ENCODE measurements at places on chromosomes 4 and X. TPM values are rescaled to one million over a fixed set of nuclear protein-coding genes. Genes with fewer than 3 reads are reported as not detected.

ETDB gene
- total RNA-seq, result not detected

TCEAL6 gene
- total RNA-seq, result not detected

FAM184B gene
- not detected for total RNA-seq

SYTL5 gene
- not detected for total RNA-seq

LAMTOR3 gene
- 38.9 TPM for total RNA-seq

FRMPD4 gene
- total RNA-seq, result 0.99 TPM

USP27X gene
- total RNA-seq, result 1.9 TPM

CLOCK gene
- 37.4 TPM for total RNA-seq

RBM46 gene
- total RNA-seq, result not detected

DNA sequence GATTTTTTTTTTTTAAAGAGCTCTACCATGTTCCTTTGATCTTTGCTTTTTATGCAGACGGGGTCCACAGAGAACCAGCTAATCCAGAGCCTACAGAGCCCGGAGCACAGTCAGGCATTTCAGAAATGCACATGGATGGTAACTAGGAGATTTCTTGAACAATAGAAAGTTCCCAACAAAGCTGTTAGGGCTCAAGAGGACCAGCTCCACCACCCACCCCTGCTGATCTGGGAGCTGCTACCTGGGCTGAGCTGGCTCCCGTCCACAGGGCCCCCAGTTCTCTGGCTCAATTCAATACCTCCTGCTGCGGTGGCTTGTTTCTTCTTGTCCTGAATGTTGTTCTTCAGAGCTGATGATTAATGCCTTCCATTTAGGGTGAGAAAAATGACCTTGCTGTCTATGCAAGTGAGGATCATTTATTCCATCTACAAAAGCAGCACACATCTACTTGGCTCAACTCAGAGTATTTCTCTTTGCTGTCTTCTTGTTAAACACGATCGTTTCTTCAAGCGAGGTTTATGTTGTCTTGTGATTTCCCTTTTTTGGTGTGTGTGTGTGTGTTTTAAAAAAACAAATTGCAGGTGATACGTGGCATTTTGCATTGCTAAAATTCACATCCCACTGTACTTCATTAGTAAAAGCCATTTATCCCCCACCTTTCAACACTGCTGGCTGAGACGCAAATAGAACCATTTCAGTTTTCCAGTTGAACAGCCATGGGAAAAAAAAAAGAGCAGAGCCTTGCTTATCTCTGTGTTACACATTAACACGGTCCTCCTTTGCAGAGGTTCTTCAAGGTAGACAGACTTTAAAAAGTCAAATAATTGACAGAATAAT is 31.3 kb downstream of the IGFBP7 start:
- peak; percentile 47 for DNase-seq

DNA sequence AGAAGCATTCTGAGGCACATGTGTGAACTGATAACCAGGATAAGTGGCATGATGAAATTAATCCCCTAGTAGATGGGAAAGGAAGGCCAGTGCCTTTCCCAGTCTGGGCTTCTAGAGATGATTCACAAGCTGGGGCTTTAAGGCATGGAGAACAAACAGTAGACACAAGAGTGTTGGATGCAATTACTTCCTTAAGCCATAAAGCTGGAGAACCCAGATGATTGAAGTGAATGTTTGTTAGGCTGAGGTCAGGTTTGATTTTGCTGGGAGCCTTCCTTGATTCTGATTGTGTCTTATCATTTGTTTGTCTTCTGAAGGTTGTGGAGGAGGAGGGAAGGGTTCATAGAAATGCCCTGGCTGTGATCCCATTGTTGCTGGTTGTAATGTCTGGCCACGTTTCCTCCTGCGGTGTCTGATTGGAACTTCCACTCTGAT is 125.2 kb downstream of the NHS start:
- DNase-seq, result no peak

DNA sequence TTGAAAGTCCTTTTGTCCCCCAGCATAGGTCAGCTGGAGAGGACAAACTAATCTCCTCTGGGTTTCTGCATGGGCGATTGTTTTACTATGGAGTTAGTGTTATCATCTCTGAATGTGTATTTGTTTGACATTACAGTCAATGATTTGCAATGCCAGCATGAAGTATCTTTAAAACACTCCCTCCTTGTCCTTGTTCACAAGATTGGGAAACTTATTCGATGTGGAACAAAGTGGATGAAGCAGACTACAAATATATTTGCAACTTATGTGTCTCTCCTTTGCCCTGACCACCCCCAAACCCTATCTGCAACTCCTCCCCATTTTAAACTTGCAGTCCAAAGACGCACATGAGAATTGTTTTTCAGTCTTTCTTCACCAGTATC is 1.5 kb upstream of the PITX2 start:
- DNase-seq, result no peak

DNA sequence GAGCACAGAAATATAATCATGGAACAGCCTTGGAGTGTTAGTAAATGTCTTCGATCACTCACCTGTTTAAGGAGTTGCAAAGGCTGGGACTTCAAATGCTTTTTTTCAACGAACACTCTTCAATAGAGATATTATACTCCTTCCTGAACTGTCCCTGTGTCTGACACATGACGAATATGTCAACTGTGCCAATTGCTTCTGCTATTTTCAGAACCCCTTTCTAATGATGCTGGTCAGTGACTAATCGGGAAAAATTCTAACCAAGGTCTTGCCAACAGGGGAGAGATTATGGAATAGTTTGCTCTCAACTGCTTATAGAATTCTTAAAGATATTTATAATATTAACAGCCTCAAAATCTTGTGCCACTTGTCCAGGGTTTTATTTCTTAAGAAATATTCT is 8.5 kb upstream of the KLHL34 start:
- no peak for DNase-seq

DNA sequence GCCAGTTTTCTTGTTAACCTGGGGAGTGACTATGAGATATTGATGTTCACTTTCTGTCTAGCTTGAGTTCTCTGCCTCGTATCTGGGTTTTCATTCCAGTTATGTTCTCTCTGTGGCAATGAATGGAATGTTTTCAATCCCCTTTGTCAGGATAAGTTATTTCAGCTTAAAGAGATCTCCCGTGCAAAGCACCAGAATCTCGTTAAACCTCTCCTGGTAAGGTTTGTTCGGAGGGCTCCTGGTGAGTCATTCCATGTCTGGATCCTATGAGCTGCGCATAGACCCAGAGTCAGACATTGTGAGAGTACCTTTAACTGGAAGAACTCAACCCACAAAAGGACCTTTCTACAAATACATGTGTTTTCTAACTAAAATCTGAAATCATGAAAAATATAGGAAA is 51.0 kb downstream of the KDR start:
- DNase-seq, result no peak

GRCh38 chr4:52713456-52713937 is 37.7 kb downstream of the ERVMER34-1 start:
- DNase-seq, result no peak

- DNase-seq, result no peak
Measured at GRCh38 chr4:188989371-188989770, 850.1 kb downstream of the TRIML1 start.

GRCh38 chr4:95694411-95694810 is 145.5 kb upstream of the PDHA2 start:
- DNase-seq, result no peak

- DNase-seq, result no peak
Measured at GRCh38 chr4:73911746-73912145, 42.6 kb downstream of the CXCL1 start.

GRCh38 chrX:30643313-30643821 is 9.9 kb upstream of the GK start:
- no peak for DNase-seq

DNA sequence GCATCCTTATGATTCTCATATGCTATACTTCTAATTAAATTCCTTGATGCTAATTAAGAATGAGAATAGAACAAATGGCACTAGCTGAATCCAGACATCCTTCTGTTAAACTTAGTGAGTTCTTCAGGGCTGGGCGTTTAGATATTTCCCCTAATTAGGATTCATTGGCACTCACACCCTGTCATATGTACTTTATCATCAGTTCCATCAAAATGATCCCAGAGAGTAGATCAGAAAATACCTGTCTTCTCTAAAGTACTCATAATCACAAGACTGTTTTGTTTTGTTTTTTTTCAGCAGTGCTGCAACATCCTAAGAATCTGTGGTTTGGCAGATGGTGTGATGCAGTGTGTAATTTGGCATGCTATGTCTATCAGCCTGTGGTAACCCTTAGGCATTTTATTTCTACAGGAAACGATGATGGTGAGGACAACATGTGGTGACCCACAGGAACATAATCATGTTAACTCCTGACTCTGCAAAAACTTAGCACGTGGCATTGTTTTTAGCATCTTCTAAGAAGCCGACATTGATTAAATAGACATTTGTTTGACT is 2528.4 kb downstream of the ARAP2 start:
- no peak for DNase-seq

DNA sequence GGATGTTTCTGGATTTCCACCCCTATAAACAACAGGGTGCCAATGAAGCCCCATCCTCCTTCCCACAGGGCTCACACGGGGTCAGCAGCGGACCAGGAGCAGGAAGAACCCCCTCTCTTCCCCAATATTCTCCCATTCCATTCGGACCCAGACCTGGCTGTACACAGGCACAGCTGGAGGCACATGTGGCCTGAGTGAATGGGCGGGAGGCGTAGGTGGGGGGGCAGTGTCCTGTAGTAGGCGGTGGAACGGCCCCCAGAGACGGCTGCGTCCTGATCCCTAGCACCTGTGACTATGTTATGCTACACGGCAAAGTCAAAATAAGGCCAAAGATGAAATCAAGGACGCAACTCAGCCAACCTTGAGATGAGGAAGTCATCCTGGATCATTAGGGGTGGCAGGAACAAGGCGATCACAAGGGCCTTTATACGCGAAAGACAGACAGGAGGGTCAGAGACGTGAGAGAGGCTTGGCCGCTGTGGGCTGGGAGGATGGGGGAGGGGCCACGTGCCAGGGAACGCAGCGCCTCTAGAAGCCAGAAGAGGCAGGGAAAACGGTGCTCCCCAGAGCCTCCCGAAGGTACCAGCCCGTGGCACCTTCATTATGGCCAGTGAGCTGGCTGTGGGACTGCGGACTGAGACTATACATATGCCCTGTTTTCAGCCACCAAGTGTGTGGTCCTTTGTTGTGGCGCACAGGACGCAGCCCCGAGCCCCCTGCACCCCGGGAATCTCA is 75.6 kb downstream of the WFS1 start:
- DNase-seq, result no peak

DNA sequence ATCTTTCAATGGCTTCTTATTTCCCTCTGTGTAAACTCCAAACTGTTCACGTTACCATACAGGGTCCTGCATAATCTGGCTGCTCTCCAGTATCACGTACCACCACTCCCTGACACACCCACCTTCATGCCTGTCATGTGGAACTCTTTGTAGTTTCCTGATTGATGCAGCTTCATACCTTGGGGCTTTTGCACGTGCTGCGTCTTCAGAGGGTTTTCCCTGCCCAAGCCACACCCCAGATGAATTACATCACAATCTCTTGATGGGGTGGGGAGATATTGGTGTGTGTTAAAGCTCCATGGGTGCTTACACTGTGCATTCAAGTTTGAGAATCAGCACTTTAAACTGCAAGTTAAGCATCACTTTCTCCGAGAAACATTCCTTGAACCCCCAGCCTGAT is 101.9 kb downstream of the CT47B1 start:
- no peak for DNase-seq

GRCh38 chrX:122113376-122113775 is 1066.0 kb downstream of the GLUD2 start:
- no peak for DNase-seq
